ENCODE measurements at places on chromosomes 4 and X. TPM values are rescaled to one million over a fixed set of nuclear protein-coding genes. Genes with fewer than 3 reads are reported as not detected.

GRCh38 chrX:12903646-12904045 lies 2.8 kb upstream of the TLR8 start:
- no peak for DNase-seq

GPR82 gene
- polyA plus RNA-seq: 0.18 TPM

- DNase-seq: no peak
Measured at GRCh38 chr4:108010167-108010566, 20.5 kb downstream of the HADH start.

- DNase-seq: no peak
Measured at GRCh38 chr4:189765301-189765700, 175.4 kb upstream of the FRG1 start.

CFP gene
- polyA plus RNA-seq: 6.3 TPM

TCP11X2 gene
- polyA plus RNA-seq: not detected
